Hippocampal formation (tissue), 2 donors: ENCODE measurements at places on chromosomes 2 and 18.

- no peak for DNase-seq
These were observed 401.3 kb downstream of the KCNJ3 start for GRCh38 chr2:155099784-155100183.

DNA sequence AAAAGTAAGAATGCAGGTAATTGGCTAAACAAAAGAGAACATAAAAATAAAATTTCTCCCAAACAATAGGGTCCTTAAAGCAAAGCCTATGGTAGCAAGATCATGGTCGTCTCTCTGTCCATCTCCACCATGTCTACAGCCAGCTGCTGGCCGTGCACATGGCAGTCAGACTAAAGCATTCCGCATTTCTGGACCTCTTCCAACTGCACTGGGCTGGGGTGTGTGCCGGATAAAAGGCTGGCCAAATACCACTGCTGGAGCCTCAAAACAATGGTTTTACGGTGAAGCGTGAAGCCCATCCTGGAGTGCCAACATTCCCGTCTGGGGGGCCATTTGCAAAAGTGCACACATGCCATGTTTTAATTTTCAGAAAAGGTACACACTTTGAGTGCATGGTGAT lies 74.8 kb upstream of the PIEZO2 start:
- DNase-seq, result no peak

- DNase-seq, result no peak
These were observed 190.7 kb upstream of the SIX2 start for GRCh38 chr2:45199973-45200372.

DNA sequence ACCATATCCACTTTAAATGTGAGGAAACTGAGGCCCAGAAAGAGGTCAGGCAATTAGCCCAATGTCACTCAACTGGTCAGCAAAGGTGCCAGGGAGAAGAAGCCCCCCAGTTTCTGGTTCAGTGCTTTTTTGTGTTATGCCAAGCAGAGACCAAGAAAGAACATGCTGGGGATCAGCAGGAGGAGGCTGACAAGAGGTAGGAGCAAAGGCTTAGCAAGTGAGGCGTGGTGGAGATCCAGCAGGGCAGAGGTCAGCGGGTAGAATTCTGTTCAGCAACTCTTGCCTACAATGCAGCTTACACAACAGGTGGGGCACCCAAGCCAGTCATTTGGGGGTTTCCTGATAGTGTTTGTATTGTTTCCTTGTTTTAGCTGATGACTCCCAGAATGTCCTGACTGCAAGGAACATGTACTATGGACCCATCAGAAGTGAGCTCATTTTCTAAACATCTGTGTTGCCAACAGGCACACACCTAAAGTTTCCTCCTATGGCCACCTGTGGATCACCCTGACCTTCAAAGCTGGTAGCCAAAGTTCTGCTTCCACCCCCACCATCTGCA lies 28.2 kb downstream of the LPIN2 start:
- no peak for DNase-seq

GRCh38 chr2:119758881-119759450 lies 756 bp upstream of the PTPN4 start:
- no peak for DNase-seq

DNA sequence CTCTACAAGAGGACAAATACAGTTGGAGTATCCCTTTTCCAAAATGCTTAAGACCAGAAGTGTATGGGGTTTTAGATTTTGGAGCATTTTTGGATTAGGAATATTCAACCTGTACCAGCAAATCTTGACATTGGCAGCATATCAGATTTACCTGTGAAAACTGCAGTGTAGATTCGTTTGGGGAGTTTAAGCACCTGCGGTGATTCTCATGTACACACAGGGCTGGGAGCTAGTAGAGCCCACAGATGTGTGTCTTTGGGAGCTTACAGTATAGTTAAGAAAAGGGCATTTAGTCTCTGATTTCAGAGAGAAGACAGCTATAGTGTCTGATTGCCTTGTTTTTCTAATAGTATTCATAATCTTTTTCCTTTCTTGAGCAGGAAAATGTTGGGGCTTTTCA lies 30.1 kb downstream of the PTCD3 start:
- no peak for DNase-seq

- DNase-seq, result no peak
These were observed 75.5 kb upstream of the TXNDC2 start for GRCh38 chr18:9810299-9810698.

- DNase-seq, result no peak
These were observed 39.4 kb upstream of the LPIN2 start for GRCh38 chr18:3052411-3052758.

GRCh38 chr18:78861116-78861515 lies 118.5 kb upstream of the SALL3 start:
- no peak for DNase-seq

- no peak for DNase-seq
These were observed 2.9 kb upstream of the EPB41L3 start for GRCh38 chr18:5546660-5547059.

DNA sequence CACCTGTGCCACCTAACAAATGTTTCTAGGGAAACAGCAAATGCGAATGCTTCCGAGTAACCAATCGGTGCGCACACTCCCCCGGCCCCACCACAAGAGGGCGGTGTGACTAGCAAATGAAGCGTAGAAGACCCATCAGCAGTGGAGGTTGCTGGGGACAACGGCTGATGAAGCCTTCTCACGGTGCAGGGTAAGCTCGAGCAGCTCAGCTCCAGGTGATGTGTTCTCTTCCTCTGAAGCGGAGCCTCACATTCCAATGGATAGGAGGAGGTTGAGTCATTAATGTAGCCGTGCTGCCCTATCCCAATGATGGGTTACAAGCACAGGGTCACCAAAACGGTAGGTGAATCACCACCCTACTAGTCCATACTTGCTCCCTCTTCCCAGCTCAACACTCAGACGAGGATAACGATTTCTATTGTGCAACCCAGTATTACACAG lies 127.6 kb upstream of the TWIST2 start:
- DNase-seq, result no peak

DNA sequence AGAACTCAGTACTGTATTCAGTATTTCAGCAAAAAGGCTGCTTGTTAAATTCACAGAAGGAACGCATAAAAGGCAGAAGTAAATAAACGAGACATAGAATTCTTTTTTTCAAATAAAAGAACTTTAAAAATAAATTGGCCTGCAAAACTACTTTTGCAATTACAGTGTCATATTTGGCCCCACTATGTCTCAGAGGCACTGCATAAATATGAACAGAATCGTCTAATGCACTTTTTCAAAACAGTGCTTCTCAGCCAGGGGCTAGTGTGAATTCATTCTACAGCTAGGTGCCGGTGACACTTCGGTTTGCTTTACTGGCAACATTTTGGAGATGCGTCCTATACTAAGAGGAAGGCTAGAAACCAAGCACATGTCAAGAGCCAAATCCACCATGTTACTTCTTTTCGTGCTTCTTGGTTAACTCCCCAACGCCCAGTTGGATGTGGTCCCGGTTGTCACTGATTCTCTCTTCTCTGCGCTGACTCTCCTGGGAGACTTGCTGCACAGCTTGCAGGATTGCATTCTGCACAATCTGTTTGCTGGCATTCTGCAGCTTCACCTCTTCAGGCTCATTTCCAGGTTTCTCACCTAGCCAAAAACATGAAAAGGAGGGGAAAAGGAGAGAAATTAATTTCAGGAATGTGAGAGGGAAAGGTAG lies 51.8 kb downstream of the AKAIN1 start:
- DNase-seq, result no peak

GRCh38 chr2:222671259-222672067 lies at the start of gene MOGAT1:
MOGAT1 (plus strand) TSS chr2:222671658; CDS start chr2:222671786, 128 bp downstream.
- DNase-seq, result peak; percentile 33

DNA sequence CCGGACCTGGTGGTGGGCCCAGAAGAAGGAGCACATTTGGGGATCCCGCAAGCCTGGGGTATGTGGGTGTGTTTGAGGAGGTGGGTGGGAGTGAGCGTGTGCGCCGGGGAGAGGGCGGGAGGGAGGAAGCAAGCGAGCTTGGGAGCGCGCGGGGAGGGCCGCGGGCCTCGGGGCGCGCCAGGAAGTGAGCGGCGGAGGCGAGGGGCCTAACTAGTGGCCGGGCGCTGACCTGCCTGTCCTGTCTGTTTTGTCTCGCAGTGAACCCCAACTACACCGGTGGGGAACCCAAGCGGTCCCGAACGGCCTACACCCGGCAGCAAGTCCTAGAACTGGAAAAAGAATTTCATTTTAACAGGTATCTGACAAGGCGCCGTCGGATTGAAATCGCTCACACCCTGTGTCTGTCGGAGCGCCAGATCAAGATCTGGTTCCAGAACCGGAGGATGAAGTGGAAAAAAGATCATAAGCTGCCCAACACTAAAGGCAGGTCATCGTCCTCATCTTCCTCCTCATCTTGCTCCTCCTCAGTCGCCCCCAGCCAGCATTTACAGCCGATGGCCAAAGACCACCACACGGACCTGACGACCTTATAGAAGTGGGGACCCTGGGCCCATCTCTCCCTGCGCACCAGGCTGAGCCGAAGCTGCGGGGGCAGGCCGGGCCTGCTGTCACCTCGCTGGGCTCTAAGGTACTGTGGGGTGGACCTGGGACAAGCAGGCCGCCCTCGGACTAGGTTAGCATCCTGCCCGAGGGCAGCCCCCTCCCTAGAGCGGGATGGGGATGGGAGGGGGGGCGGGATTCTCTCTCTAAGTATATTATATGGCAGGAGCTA lies 1.2 kb downstream of the HOXD4 start:
- DNase-seq, result no peak

DNA sequence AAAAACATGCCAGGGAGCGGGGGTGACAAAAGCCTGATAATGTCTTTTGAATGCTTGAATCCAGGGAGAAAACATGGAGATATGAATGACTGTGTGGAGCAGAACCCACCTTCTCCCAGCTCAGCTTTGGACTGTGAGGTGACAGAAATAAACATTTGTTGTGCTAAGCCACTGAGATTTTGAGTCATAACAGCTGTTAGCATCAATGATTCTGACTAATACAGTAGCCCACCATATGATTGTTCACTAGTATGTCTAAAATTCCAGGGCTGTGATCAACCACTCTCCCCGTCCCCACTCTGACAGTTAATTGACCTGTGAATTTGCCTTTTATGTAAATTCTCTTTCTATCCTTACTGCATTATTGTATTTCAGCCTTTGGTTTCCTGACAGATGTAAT lies 69.1 kb downstream of the PDK1 start:
- no peak for DNase-seq

DNA sequence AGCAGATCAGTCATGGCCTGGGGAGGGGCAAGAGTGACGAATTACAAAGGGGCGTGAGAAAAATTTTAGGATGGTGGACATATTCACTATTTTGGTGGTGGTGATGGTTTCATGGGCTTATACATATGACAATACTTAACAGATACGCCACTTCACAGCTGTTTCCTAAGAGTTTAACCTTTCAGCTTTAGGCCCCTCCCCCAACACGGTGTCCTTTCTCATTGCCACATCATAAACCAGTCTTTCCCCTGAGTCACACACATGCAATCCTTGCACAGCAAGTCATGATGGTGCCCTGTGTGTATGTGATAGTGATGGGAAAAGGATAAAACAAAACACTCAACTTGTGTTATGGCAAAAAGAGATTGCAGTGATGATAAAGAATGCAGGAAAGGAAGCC lies 47.6 kb upstream of the IL1R1 start:
- DNase-seq, result no peak

DNA sequence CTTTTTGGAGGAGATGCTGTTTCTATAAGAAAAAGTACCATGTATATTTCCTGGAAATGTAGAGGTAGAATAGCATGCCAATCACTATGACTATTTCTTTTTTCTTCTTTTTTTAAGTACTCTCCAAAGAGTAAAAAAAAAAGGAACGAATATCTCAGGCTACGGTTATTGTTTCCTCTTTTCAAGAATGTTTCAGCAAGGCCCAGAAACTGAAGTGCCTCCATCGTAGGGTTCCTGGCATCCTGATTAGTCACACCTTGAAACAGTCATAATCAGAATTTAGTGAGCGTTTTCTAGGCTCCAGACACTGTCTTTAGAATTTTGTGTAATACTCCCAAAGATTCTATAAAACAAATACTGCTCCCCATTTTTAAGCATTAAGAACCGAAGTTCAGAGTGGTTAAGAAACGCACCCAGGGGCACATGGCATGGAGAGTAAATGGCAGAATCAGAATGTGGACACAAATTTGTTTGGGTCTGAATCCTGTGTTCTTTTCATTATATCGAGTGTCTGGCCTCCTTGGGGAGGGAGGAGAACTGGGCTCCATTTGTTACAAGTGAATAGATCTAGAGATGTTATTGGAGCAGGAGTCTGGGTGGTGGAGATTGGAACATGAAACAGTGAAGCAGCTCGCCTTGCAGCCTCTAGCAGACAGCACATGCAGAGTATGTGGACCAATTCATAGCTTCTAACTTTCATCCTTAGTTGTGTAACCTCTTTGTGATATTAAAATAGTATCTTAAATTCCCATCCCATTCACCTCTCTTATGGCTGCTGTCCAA lies 26.7 kb downstream of the ZEB2 start:
- DNase-seq, result no peak

GRCh38 chr2:33272001-33272400 lies 204.4 kb upstream of the RASGRP3 start:
- no peak for DNase-seq

DNA sequence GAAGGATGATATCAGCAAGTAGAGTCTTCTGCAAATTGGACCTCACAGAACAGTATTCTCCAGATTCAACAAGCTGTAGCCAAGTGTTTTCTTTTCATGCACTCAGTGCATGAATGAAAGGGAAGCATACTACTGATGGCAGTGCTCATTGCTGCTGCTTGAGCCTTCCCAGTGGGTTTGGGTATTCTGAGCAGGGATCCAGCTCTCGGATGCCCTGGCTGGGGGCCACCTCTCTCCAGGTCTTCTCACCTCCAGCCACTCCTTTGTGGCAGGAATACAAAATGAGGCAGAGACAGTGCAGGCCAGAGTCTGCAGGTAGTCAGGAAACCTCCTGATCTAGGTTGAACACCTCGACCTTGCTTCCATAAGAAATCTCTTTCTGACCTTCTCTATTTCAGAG lies 390.4 kb upstream of the CELF4 start:
- DNase-seq, result no peak

DNA sequence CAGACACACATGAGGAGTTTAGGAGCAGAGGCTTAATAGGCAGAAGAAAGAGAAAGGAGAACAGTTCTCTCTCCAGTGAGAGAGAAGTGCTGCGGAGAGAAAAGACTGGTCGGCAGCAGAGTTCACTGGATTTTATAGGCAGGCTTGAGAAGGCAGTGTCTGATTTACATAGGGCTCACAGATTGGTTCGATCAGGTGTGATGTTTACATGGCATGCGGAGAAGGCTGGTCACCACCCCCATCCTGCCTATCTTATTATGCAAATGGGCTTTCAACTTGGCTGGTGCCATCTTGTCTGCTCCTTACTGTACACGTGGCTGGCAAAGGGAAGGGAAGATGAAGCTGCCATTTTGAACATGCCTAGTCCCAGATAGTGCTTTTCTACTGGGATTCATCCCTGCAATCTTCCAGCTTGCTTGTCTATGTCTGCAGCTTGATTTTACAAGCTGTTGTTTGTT lies 113.4 kb downstream of the AP1S3 start:
- DNase-seq, result no peak

- DNase-seq, result no peak
These were observed 1.2 kb downstream of the ZNF236 start for GRCh38 chr18:76823587-76824011.
